ENCODE measurements at places on chromosomes 2 and 18. TPM values are rescaled to one million over a fixed set of nuclear protein-coding genes. Genes with fewer than 3 reads are reported as not detected.
A peak's percentile ranks its signal among the peaks of the same experiment; 100 is the strongest.

DNA sequence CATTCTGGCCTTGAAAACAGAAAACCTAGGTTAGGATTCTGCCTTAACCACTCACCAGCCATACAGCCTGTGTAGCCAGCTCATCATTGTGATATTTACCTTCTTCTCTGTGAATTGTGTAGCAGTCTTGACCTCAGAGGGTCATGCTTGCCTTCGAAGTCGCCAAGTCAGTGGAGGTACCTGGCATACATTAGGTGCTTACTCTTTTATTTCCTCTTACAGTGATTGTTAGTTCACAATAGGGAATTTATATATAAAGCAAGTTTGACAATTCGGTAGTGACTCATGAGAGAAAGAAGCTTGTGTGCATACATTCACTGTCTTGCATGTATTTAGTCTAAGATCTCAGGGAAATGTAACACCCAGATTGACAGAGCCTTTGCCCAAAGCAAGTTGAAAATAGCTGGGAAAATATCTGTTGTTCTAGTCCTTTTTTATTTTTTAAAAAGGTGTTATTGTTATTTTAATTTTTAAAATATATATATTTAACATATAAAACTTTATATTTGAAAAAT is 290.6 kb downstream of the PTGR3 start:
- no peak for DNase-seq

DNA sequence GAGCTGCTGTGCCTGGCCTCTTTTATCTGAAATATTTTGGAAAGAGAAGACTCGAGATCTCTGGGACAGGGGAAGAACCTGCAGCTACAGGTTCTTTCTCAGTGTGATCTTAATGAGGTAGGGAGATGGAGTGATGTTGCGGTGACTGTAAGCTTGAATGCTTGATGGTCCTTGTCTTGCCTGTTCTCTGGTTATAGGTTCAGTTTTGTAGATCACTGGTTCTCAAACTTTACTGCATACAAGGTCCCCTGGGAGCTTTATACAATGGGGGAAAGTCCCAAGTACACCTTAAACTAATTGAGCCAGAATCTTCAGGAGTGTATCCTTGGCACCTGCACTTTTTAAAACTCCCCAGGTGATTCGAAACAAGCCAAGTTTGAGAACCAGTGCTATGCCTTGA is 136.7 kb upstream of the CXCR4 start:
- DNase-seq: no peak

DNA sequence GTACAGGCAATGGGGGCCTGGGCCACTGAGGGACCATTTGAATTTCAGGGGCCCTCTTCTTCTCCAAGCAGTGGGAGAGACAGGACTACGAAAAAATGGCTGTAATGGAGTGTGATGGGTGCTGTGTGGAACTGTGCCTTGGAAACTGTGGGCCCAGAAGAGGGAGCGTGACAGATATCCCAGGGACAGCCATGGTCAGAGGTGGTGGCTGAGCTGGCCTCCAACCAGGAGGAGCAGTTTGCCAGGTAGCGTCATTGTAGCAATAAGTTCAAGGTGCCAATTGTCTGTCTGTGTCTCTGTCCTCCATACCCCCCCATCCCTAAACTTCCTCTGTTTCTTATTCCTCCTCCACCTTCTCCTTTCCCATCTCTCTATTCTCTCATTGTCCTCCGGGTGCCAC is 15.3 kb downstream of the THNSL2 start:
- DNase-seq: no peak

DNA sequence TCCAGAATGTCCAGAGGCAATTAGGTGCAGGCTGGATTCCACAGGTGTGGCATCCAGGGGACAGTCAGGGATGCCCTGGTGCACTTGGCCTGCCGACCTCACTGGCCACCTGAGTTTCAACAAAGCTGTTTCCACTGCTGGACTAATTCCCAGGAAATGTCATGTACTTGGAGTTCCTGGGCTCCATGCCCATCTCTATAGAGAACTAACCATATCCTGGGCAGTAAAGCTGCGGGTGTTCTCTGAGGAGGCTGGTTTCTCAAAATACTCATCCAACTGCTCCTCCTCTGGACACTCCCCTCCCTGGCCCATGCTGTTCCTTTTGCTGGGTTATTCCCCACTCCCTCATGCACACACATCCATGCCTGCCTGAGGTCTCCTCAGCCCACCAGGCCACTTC is 161.9 kb upstream of the SKOR2 start:
- no peak for DNase-seq

DNA sequence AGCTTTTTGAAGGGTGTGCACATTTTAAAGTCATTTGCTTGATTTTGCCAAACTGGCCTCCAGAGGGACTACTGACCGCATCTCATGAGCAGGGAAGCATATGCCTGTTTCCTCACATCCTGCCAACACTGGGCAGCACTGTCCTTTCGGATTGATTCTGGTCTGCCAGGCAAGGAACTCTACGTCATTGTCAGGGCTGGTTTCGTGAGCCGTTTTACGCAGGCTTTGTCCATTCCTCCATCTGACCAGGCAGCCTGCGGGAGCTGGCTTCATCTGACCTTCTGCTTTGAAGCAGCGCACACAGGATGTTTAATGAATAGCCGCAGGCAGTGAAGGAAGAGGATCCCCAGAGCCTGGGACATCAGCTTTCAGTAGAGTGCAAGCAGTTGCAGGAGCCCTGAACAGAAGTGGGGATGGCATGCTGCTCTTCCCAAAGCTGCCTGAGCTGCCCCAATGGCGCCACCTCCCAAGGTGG is 46.3 kb upstream of the SEMA4C start:
- peak; percentile 23 for DNase-seq

DNA sequence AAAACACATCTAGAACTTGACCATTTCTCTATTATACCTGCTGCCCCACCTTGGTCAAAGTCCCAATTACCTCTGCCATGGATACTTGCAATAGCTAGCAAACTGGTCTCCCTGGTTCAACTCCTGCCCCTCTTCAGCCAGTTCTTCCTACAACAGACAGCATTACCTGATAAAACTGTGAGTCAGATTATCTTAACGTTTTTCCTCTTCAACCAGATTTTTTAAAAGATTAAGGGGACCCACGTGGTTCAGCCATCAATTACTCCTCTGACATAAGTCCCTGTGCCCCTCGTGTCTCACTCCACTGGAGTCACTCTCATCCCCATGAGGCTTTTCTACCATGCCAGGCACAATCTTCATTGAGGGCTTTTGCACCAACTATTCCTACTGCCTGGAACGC is 5.3 kb upstream of the ARHGAP15 start:
- DNase-seq: no peak

DNA sequence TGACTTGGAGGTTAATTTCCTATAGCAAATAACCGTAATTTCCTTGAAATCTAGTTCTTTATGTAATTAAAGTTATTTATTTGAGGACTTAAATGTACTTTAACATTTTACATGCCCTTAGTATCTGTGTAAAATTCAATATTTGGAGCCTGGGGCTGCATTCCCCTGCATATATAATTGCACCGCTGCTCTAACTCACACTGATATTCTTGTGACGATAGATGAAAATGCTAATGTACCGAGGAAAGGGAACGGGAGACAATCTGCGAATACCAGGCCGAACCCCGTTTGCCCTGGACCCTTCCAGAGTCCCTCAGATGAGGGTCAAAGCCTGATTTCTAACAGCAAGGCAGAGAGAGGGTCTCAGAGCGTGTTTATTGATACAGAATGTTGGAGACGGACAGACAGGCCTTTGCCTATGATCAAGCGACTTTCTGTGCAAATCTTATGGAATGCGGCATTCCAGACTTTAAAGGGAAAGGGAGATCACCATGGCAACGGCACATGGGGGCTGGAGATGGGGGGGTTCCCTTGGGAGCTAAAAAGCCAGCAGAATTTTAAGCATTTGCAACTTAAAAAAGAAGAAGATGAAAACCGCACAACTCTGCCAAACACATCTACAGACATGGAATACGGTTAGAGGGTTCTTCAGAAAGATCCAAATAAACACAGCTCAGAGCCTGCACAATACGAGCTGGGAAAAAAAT is 57.6 kb upstream of the TWIST2 start:
- no peak for DNase-seq

DNA sequence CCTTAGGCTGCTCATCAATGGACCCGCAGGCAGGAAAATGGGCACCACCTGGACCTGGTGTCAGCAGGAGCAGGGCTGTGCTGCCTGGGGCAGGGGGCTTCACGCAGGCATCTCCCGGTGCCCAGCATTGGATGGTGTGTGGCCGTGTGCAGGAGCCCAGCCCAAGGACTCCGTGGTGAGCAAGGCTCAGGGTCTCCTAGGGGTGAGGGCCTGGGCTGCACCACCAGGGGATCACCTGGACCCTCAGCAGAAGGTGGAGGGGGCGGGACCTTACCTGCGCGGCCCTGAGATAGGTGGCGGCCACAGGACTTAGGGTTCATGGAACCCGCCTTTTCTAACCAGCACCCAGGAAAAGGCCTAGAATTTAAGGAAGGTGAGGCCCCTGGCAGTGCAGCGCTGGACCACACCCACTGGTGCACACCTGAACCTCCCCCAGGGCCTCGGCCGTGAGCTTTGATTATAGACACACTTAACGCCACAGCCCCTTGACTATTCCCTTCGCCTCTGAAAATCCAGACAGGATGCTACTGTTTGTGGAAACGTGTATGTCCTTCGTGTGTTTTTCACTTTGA is 89.0 kb downstream of the TMEM18 start:
- DNase-seq: no peak

The CPO gene
- 0.30 TPM for polyA plus RNA-seq

The DPP10 gene
- polyA plus RNA-seq: not detected

The LOXL3 gene
- polyA plus RNA-seq: 1.5 TPM

The TEX44 gene
- polyA plus RNA-seq: not detected

The MAP3K19 gene
- not detected for polyA plus RNA-seq

The VWA3B gene
- 0.11 TPM for polyA plus RNA-seq

The RFX8 gene
- polyA plus RNA-seq: 0.50 TPM

The GREB1L gene
- 4.0 TPM for polyA plus RNA-seq
